ENCODE measurements at places on chromosomes 1 and 21.

DNA sequence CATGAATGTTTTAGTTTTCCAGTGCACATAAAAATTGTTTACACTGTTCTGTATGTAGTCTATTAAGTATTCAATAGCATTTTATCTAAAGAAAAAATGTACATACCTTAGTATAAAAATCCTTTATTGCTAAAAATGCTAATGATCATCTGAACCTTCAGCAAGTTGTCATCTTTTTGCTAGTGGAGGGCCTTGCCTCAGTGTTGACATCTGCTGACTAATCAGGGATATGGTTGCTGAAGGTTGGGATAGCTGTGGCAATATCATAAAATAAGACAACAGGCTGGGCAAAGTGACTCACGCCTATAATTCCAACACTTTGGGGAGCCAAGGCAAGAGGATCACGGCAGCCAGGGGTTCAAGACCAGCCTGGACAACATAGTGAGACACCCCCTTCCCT is 9.0 kb downstream of the DYNLT5 start:
- no peak for DNase-seq

DNA sequence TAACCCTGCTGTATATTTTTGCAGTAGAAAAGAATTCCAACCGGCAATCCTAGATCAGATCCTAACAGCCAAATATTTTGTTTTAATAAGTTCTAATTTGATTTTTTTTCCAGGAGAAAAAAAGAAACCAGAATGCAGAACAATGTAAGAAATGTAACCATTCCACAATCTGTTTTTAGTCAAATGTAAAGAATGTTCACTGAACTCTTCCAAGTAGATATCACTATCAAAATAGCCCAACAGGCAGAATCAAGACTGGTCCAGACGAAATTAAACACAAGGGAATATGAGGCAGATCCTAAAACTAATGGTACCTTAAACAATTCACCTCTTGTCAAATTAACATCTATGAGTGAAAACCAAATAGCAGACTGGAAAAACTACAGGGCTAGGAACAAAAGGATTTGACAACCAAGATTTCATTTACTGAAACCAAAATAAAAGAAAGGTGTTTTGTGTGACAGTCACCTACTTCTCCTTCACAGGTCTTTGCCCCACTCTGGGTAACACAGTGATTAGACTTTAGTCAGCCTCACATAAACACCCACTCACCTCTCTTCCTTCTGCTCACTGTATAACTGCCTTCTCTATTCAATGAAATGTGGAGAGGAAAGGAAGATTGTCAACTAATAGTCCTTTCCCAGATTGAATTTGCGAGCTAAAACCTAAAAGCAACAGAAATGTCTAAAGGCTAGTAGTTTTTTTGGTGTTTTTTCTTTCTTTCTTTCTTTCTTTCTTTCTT is 137.9 kb downstream of the FAF1 start:
- DNase-seq, result no peak

DNA sequence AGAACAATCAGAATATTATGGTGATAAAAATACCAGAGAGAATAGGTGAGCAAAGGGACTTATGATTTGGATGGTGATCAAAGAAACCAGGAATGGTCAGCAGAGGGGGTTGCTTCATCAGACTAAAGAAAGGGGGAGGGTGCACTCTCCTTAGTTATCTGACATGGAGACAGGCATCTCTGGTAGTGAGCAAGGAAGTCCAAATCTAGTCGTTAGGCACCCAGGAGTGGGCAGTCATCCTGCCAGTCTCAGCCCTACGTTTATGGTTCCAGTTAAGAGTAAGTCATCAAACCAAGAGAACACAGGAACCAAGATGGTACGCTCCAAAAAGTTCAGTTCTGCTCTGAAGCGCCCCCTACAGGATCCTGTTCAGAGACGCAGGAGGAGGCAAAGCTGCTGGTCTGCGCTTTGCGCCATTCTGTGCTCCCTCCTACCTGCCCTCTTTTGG is 28.6 kb downstream of the EBNA1BP2 start:
- no peak for DNase-seq

- no peak for DNase-seq
These were observed 23.8 kb downstream of the PLA2G2A start for GRCh38 chr1:19955534-19956170.

- DNase-seq, result peak; percentile 91
These were observed at the start of gene ENAH for GRCh38 chr1:225652729-225653462. ENAH (minus strand) TSS chr1:225653123; CDS start chr1:225652690, 433 bp downstream.

DNA sequence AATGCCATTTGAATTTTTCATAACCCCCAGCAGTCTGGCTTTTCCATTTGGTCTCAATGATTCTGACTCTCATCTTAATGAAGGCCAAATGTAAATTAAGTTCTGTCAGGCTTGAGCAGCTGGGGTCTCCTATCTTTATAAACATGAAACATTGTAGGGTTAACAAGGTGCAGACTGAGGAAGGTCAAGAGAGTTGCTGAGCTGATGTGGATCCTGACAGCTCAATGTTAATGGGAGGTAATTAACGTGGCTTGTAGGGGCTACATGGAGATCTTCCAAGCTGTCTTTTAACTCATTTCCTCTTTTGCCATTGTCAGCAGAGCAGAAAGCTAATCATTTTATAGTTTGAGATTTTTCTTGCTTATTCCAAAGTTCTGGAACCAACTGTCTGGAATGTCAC is 55.2 kb downstream of the FGGY start:
- DNase-seq, result no peak

GRCh38 chr1:18972991-18973390 is 16.5 kb upstream of the IFFO2 start:
- DNase-seq, result no peak

- DNase-seq, result no peak
These were observed 142.2 kb upstream of the KRTAP19-8 start for GRCh38 chr21:31180256-31181081.

GRCh38 chr1:233304489-233305102 is 9.1 kb upstream of the PCNX2 start:
- no peak for DNase-seq

DNA sequence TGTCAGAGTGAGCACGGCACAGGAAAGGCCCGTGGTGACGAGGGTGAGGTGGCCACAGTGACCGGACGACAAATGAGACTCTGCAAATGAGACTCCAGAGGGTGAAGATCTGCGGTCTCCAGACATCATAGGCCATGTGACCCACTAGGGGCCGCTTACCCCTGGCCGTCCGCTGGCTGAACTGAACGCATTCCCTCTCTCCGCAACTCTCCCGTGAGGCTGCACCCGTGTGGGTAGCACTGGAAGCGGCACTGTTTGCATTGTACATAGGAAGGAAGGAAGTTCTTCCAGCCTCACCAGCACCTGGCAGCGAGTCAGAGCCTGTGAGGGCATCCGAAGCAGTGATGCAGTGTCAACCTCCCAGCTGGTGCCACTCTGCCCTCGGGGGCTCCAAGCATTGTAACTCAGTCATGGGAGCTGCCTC is 23.6 kb upstream of the SPSB1 start:
- DNase-seq, result no peak

- no peak for DNase-seq
These were observed 68.5 kb upstream of the GADD45A start for GRCh38 chr1:67616394-67616985.
